BE2C (cell line): ENCODE measurements at places on chromosomes 12 and 14.

GRCh38 chr12:111893287-111893686 lies 51.3 kb downstream of the MAPKAPK5 start:
- DNase-seq = no peak

DNA sequence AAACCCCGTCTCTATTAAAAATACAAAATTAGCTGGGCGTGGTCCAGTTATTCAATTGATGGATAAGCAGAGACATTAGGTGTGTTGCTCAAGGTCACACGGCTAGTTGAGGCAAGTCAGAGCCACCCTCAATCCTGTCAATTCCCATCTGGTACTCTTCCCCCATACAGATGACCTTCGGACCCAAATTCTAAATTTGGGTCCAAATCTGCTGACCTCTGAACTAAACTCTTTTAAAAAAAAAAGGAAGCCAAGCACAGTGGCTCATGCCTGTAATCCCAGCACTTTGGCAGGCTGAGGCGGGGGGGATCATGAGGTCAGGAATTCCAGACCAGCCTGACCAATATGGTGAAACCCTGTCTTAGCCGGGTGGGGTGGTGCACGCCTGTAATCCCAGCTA lies 23.9 kb downstream of the GCN1 start:
- no peak for DNase-seq

GRCh38 chr12:61220337-61220736 lies 1039.9 kb upstream of the USP15 start:
- no peak for DNase-seq

- no peak for DNase-seq
These were observed 9.5 kb upstream of the SAV1 start for GRCh38 chr14:50677527-50678063.

GRCh38 chr12:70660620-70661219 lies 23.5 kb upstream of the PTPRB start:
- DNase-seq = no peak

GRCh38 chr14:35883677-35884293 lies 57.6 kb downstream of the BRMS1L start:
- peak; percentile 25 for DNase-seq

- DNase-seq = peak; percentile 67
These were observed 12.9 kb upstream of the TUBA1A start for GRCh38 chr12:49201595-49202295.

DNA sequence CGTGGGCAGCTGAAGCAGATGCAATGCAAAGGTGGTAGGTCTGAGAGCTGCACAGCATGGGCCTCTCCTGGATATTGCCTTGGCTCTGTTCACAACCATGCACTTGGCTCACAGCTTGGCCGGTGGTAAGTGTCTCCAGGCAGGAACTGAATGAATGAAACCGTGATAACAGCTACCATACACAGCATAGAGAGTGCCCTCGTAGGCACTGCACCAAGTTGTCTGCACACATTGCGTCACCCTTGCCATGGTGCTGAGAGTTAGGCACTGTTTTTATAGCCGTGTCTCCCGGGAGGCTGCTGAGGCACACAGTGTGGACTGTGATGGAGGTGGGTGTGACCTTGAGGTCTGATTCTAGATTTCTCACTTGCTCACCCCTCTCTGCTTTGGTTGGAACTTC lies 157.6 kb upstream of the VASH1 start:
- no peak for DNase-seq

DNA sequence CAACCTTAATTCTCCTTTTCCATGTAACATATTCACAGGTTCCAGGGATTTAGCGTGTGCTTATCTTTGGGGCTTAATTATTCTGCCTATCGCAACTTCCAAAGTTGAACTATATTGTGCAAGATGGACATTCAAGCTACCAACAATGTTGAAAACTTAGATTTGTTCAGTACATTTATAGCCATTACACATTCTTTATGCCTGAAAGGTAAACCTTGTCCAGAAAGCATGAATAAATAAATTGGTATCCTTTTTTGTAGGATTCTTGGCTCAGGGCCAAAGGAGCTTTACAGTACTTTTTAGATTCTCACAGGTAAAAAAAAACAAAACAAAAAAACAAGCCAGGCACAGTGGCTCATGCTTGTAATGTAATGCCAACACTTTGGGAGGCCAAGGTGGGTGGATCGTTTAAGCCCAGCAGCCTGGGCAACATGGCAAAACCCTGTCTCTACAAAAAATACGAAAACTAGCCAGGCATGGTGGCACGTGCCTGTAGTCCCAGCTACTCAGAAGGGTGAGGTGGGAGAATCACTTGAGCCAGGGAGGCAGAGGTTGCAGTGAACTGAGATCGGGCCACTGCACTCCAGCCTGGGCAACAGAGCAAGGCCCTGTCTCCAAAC lies 3.3 kb downstream of the C12orf56 start:
- DNase-seq = no peak

- peak; percentile 85 for DNase-seq
These were observed 12.9 kb downstream of the SPRYD3 start for GRCh38 chr12:53065975-53066931.

- DNase-seq = no peak
These were observed 21.5 kb upstream of the IFNG start for GRCh38 chr12:68180792-68181744.

GRCh38 chr14:95523815-95524448 lies 7.5 kb upstream of the SYNE3 start:
- no peak for DNase-seq

GRCh38 chr12:76790564-76791552 lies 26.9 kb downstream of the ZDHHC17 start:
- no peak for DNase-seq

DNA sequence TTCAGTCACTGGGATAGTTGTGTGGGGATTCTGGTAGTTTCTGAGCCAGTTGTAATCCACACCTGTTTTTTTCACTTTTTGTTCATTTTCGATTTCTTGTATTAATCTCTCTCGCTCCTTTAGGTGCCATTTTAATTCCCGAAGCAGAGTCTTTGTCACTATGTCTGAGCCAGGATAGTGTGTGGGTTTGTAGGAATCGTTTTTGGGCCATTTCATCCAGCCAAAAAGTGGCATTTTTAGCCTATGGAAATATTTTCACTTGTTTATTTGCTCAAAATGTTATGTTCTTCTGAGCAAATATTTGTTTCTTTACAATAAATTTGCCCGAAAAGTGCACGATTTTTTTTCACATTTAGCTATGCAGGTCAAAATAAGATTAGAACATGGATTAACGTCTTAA lies 867 bp downstream of the RD3L start:
- DNase-seq = no peak

DNA sequence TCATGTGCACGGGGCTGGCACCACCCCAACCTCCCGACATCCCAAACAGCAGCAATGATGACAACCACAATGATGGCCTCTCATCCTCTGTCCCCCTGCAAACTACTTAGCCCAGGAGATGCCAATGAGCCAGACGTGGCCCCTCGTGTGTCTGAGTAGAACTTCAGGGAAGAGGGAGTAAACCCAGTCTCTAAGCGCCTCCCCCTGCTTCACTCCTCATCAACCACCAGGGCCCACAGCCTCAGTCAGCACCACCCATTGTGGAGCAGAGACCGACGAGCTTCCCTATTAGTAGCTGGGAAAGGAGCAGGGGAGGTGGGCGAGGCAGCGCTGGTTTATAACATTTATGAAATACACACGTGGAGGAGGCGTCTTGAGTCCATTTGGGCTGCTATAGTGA lies 182.7 kb upstream of the SFSWAP start:
- DNase-seq = no peak

DNA sequence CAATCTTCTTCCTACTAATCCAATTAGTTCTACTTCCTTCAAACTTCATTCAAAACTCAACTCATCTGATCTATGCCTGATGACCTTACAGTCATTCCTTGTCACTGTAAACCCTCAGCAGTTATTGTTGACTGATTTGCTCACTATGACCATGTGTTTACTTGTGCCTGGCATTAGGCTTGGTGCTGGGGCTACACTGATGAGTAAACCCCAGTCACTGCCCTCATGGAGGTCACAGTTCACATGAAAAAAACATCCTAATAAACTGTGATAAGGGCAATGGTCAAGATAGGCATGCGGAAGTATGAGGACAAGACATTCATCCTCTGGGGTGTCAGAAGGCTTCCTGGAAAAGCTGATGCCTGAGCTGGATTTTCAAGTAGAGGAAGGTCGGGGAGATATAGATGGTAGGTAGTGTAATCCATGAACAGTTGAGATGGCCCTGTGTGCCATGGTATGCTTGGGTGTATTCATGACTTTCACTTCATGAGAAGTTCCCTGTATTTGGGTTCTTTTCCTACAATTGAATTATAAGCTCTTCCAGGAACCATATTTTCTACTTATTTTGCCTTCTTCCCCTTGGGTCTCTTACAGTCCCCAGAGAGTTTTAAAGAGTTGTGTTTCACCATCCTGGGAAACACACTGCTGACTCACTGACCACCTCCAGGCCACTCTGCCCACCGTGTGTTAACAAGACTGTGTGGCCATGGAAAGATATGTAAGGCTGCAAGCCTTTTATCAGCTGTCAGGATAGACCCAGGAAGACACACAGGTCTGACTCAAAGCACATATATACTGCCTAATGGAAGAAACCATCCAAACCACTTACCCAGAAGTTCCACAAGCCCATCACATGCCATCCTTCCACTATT lies 38.7 kb upstream of the DUSP6 start:
- DNase-seq = no peak

- no peak for DNase-seq
These were observed 4.1 kb upstream of the SLC7A7 start for GRCh38 chr14:22819151-22819988.

- no peak for DNase-seq
These were observed 3.9 kb upstream of the CMKLR1 start for GRCh38 chr12:108342985-108343384.

GRCh38 chr12:28034271-28034670 lies 61.7 kb upstream of the PTHLH start:
- no peak for DNase-seq
